NCI-H446 treated with DMSO at 0.1 percent for 48 hours (cell line): ENCODE measurements at places on chromosomes 7 and 10.

- DNase-seq: no peak
Observed at GRCh38 chr7:77199013-77199966, at the start of gene FGL2. Gene FGL2, minus strand, starts transcription at chr7:77199819. Its CDS starts 26 bp downstream, at chr7:77199793.

DNA sequence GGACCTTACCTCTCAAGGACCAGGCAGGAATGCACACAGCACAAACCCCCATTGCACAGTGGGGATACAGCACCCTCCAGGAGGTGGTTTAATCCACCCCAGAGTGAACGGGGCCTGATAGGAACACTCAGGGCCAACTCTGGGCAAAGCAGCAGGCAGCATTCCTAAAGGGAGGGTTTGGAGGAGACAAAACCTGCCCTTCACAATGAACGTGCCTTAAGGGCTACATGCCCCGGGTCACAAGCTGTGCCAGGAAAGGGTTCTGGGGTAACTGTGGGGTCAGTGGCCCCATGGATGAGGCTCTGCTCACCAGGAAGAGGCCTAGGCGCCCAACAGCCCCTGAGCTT lies 1.1 kb downstream of the GPRIN2 start:
- DNase-seq: no peak

GRCh38 chr10:17779784-17780183 lies 27.8 kb downstream of the TMEM236 start:
- DNase-seq: no peak

DNA sequence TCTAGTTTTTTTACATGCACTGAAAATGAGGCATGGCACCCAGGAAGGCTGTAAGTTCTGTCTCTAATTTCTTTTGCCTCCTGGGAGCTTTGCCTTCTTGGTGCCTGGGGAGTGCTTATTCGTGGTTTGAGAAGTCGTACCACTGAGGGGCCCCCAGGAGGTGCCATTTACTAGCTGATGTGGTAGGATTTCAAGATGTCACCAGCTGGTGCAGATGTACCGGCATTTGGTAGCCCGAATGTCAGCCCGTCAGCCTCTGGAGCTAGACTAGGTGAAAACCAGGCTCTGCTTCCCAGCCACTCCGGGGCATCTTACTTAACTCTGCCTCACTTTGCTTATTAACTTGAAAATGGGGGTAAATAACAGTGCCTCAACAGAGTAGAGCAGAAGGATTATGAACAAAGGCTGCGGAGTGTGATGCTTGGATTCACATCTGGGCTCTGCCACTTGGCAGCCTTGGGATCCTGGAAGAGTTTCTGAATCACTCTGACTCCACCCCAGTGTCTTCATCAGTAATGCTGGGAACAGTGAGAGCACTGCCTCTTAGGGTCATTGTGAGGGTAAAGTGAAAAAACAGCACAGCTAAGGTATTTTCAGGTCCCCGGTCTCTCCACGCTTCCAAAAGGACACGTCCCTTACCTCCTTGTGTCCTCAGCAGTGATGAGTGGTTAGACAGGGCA lies 31.4 kb upstream of the BTBD16 start:
- DNase-seq: no peak

- DNase-seq: no peak
Observed at GRCh38 chr10:35884657-35885071, 242.6 kb upstream of the FZD8 start.

DNA sequence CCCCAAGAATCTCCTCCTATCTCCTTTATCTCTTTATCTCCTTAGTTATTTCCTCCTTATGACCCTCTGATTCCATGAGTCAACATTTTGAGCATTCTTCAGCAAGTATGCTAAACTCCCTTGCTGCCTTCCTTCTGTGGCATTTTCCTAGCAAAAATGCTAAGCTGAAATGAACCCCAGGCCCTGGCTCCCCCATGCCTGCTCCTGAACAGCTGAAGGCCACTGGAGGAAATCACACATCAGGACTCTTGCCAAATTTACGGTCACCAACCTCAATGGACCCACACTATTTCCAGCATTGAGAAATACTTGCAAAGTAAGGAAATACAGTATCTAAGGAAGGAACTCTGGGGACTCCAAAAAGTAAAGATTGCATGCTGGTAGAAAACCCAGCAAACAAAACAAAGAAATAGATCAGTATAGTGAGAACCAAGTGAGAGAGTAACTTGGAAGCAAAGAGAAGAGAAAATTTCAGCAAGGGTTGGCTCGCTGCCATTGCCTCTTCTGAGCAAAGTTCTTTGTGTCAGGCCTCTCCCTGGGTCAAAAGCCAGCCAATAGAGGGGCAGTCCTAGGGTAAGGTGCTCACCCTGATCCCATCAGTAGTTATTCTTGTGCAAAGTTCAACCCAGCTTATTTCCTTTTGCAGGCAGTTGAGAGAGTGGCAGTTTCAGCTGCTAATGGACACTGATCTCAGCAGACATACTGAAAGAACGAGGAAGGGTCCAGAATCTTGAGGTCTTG lies 5.1 kb upstream of the PLEKHS1 start:
- no peak for DNase-seq
